ENCODE measurements at places on chromosomes 11 and 22.

GRCh38 chr22:38850399-38850798 lies 6.6 kb upstream of the NPTXR start:
- no peak for DNase-seq

- DNase-seq, result no peak
These were observed 75.8 kb downstream of the GGTLC2 start for GRCh38 chr22:22720201-22720723.

- no peak for DNase-seq
These were observed 39.8 kb downstream of the CSTPP1 start for GRCh38 chr11:46976182-46976854.

DNA sequence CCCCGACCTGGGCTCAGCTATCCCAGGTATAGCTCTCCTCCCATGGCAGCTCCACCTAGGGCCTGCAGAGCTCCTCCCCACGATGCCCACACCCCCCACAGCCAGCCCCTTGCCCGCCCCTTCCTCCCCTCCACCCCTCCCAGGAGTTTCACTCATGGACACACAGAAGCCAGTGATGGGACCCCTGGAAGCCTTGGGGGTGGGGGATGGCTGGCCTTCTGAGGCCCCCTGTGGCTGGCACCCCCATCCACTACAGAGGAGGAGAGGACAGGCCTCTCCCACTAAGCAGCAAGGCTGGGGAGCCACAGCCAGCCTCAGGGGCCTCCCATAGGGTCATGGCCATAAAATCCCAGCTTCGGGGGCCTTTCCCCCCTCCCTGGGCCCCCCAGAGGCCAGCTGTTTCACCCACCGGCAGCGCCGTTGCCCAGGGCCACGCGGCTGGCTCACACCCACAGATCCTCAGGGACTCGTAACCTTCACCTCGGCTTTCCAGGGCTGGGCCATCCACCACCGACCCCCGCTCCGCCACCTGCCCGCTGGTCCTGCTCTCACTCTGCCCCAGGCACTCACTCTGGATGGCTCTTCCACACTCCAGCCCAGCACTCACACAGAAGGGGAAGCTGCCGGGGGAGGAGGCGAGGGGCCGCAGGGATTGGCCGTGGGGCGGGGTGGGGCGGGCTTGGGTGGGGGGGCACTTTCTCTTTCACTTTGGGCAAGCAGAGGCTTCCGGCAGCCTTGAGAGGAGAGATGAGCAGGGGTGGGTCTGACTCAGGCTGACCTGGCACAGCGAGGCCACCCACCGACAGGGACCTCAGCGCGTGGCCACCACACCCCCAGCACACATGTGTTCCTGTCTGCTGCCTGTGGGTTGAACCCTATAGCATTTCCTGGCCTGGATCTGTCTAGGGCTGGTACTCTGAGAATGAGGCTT lies 2.2 kb downstream of the SLC25A22 start:
- DNase-seq, result peak; percentile 67

GRCh38 chr11:123145220-123145619 lies 49.8 kb downstream of the CLMP start:
- DNase-seq, result no peak
